ENCODE measurements at places on chromosomes 4 and X.
A peak's percentile ranks its signal among the peaks of the same experiment; 100 is the strongest.

DNA sequence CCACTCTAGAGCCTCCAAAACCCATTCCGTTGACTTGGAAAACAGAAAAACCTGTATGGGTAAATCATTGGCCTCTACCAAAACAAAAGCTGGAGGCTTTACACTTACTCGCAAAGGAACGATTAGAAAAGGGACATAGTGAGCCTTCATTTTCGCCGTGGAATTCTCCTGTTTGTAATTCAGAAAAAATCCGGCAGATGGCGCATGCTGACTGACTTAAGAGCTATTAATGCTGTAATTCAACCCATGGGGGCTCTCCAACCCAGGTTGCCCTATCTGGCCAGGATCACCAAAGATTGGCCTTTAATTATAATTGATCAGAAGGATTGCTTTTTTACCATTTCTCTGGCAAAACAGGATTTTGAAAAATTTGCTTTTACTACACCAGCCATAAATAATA lies 60.8 kb downstream of the ZNF732 start:
- peak; percentile 42 for DNase-seq

GRCh38 chr4:5455003-5455585 lies 253.3 kb downstream of the EVC2 start:
- DNase-seq: no peak

GRCh38 chrX:100674705-100675104 lies 30.7 kb downstream of the SRPX2 start:
- no peak for DNase-seq

GRCh38 chr4:89837385-89837992 lies 528 bp upstream of the SNCA start:
- no peak for DNase-seq

GRCh38 chr4:91916219-91916618 lies 387.5 kb upstream of the GRID2 start:
- DNase-seq: no peak

Measured in CD4-positive, alpha-beta T cell treated with Interleukin-15 for 1 hour (primary cell).